ENCODE measurements at places on chromosomes 3 and 15.

DNA sequence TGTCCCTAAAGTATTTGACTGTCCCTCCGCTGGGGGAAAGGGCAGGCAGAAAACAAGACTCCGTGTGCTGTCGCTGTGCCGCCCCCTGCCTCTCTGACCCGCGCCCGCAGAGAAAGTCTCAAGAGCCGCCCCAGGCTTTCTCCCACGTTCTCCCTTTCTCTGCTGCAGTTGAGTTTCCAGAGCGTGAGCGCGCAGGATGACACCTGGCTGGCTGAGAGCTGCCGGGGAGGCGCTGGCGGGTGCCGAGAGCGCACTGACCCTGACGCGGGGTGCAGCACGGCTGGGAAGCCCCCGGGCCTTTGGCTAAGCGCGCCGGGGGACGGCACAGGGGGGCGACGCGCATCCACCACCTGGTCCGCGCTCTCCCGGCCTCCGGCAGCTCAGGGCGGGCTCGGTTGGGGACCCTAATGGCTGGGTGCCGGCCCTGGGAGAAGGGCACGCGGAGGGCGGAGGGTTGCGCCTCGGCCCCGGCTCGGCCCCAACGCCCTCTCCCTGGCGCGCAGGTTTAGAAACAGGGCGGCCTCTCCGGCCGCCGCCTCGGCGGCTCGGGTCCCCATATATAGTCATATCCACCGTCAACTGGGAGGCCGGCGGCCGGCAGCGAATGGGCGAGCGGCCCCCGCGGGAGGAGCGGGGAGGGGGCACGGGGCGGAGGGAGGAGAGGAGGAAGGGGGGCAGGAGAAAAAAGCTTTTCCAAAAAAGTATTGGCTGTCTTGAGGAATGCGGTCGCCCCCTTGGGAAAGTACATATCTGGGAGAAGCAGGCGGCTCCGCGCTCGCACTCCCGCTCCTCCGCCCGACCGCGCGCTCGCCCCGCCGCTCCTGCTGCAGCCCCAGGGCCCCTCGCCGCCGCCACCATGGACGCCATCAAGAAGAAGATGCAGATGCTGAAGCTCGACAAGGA is at the start of gene TPM1:
Gene TPM1 (plus strand): TSS at position 774 of the 903 bp plus-strand sequence. CDS start 83 bp downstream, at position 857.
- peak; percentile 53 for DNase-seq

GRCh38 chr3:50600141-50600753 is 11.3 kb downstream of the CISH start:
- no peak for DNase-seq

GRCh38 chr15:69484837-69485236 is 32.2 kb downstream of the RPLP1 start:
- no peak for DNase-seq

- DNase-seq, result no peak
Observed at GRCh38 chr3:139251529-139251928, 92.3 kb upstream of the MRPS22 start.

- peak; percentile 9 for DNase-seq
Observed at GRCh38 chr3:851098-851790, 241.6 kb upstream of the CNTN6 start.

GRCh38 chr3:69305011-69305410 is 80.9 kb downstream of the FRMD4B start:
- DNase-seq, result no peak

- no peak for DNase-seq
Observed at GRCh38 chr3:148789146-148789545, 38.5 kb upstream of the CPB1 start.

DNA sequence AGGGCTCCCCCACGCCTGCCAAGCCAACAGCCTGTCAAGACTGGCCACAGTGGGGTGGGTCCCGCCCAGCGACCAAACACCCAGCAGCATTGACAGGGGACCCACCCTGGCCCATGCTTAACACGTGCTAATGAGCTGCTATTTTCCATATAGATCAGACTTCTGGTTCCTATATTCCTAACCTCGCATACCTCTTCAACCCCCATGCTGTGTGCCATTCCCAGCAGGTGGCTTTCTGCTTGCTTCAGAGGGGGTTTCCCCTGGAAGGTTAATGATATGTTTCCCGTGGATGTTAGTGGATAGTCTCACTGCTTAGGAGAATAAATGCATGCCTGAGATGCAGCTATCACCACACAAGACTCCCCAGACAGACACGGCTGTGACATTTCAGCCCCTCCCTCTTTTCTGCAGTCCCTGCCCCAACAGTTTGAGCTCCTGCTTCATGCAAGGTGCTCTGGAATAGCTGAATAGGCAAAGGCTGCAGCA is 37.9 kb upstream of the MGLL start:
- no peak for DNase-seq
